ENCODE measurements at places on chromosomes 13 and 19. TPM values are rescaled to one million over a fixed set of nuclear protein-coding genes. Genes with fewer than 3 reads are reported as not detected.

Gene BEST2
- 0.13 TPM for total RNA-seq

DNA sequence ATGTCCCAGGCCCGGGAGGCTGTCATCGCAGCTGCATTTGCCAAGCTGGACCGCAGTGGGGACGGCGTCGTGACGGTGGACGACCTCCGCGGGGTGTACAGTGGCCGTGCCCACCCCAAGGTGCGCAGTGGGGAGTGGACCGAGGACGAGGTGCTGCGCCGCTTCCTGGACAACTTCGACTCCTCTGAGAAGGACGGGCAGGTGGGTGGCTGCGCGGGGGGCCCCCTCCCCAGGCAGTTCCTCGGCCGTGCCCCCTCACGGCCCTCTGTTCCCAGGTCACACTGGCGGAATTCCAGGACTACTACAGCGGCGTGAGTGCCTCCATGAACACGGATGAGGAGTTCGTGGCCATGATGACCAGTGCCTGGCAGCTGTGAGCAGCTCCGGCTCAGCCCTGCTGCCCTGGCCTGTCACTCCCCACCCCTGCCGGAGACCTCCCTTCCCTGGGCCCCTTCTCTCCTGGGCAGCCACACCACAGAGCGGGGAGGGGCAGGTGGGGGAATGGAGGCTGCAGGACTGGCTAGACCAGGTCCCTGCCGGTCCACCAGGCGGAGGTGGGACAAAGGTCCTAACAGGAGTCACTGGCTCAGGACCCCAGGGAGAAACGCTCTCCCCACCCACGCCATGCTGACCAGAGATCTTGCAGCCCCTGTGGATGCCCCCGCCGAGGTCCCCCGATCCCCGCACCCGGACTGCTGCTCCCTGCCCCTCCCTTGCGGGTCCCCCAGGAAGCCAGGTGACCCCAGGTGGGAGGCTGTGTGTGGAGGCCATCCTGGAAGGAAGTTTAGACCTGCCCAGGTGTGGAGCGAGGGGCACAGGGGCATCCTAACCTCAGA is 1.1 kb downstream of the CAPS start:
- no peak for DNase-seq

- no peak for DNase-seq
Observed at GRCh38 chr13:112117258-112117954, 50.5 kb downstream of the SOX1 start.

DNA sequence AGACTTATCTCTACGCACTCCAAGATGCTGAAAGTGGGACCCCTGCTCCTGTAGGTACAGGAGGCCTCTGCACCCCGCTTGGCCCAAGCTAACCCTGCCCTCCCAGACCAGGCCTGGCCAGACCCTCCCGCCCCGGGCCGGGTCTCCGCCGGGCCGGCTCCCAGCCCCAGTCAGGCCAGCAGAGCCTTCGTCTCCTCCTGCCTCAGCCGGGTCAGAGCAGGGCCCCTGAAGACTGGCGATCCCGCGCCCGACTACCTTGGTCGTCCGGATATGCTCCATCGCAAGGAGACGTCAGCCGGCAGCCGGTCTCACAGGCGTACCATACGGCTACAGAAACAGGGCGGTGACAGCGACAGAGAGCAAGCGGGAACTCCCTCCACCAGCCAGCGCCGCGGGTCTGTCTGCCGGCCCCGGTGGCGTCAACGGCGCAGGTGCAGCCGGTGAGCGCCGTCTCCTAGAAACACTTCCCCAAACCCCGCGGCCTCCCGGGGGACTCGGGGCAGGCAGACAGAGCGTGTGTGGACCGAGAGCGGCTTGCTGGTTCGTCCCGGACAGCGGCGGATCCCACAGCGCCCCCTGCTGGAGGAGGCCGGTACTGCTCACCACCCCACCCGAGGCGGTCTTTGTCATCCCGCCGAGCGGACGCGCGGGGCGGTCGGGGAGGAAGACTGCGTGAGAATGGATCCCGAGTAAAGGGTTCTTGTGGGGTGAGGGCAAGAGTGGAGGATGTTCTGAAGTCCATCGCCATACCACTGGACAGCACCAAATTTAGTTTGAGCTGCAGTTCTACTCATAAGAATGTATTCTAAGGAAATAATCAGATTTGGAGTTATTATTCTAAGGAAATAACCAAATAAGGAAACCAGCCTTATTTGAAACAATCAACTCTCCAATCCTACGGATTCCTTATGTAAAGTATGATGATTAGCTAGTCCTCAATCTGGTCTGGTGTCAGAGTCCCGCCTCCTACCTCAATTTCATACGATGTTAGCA is at the start of gene MTMR6:
TSS of gene MTMR6 (minus strand) at position 520 of the 993 bp plus-strand sequence. CDS start at position 279, 241 bp downstream.
- peak; percentile 93 for DNase-seq

Data from A673 (cell line).